ENCODE measurements at places on chromosomes 13 and 19.

DNA sequence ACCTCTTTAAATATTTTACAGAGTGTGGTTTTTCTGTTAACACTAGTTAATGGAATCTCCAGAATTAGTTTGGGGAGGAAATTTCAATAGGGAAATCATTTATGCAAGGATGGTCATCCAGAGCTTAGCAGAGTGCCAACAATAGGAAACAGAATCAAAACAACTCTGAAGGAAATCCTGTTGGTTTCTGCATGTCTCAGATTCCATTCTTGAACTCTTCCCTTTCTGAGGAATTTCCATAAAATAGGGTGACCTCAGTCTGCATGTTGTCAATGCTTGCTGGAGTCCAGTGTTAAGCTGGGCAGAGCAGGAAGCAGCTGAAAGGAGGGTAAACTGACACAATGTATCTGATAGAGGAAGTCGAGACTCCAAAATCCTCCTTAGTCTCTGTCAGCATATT lies 16.9 kb downstream of the CBY2 start:
- DNase-seq = no peak

DNA sequence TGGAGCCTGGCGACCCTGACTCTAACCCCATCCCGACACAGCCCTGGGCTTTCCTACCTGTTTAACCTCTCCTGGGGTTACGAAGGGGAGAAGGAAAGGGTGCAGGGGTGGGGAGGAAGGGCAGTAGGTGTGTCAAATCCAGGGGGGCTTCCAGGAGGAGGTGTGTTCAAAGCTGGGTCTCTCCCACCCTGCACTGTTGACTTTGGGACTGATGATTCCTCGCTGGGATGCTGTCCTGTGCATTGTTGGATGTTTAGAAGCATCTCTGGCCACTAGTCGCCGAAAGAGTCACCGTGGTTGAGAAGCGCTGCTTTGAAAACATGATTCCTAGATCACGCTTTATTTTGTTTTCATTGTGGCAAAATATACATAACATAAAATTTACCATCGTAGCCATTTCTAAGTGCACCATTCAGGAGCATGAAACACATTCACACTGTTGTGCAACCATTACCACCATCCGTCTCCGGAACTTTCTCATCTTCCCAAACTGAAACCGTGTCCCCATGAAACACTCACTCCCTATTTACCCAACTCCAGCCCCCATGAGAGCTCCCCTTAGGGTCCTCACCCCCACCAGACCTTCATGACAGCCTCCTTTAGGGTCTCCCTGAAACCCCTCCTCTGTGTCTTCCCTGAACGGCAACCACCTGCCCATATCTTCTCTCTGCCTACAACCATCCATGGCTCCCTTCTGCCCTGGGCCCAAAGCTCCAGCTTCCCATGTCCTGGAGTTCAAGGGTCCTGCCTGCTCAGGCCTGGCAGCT lies 4.4 kb upstream of the FCER2 start:
- no peak for DNase-seq

- no peak for DNase-seq
These were observed 112.3 kb downstream of the GADD45B start for GRCh38 chr19:2588081-2588777.

DNA sequence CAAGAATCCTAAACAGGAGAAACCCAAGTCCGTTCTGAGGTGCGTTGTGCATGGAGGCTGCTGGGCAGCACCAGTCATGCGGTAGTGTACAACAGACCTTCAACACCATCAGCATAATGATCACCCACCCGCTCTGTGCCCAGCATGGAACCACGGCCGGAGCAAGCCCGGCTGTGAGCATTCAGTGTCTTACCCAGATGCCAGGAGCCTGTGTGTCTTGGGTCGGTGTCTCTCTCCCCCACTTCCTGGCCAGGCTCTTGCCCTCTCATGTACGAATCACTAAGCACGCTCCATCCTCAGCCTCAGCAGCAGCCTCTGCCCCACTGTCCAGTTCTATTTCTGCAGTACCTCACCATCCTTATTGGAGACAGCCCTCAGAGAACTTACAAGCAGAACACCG lies 231.6 kb upstream of the IRS2 start:
- no peak for DNase-seq

DNA sequence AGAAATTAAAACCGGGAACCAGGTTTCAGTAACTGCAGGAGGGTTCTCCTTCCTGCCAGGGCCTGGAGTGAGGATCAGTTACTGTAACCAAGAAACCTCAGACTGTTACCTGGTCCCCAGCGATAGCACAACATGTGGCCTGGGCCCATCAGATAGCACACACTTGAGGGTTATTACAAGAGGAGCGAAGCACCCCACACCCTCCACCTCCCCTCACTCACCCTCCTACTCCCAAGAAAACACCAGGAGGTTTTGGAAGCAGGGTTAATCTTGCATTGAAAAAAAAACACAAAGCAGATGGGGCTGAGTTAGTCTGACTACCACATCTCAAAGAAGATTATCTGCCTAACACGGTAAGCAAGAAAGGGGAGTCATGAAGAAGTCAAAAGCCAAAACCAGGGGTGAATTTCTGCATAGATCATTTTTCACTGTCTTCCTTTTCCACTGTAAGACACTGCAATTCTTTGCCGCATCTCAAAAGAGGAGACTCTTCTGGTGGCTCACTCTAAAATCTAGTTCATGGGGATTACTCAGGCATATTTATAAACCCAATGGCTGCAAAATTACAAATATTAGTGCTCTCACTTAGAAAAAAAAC lies 75.9 kb upstream of the DOCK9 start:
- no peak for DNase-seq

DNA sequence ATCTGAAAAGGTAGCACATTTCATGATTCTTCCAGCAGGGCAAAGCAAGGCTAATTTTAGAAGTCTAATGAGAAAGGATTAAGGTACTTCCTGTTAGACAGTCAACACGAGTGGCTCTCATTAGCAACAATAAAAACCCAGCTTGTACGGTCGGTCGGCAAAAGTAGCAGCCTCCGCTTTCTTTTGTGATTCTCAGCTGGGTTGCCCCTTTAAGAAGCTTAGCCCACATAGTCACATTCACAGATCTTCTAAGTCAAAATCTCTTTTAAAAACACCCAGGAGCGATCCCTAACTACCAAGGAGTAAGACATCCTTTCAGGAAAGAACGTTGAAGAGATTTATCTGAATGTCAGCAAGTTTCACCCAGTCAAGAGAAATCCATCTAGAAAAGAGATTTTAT lies 684.8 kb downstream of the DIAPH3 start:
- no peak for DNase-seq

- DNase-seq = no peak
These were observed 15.0 kb downstream of the DAZAP1 start for GRCh38 chr19:1422360-1422759.

GRCh38 chr13:109569958-109570711 lies 216.2 kb downstream of the IRS2 start:
- DNase-seq = peak; percentile 8

DNA sequence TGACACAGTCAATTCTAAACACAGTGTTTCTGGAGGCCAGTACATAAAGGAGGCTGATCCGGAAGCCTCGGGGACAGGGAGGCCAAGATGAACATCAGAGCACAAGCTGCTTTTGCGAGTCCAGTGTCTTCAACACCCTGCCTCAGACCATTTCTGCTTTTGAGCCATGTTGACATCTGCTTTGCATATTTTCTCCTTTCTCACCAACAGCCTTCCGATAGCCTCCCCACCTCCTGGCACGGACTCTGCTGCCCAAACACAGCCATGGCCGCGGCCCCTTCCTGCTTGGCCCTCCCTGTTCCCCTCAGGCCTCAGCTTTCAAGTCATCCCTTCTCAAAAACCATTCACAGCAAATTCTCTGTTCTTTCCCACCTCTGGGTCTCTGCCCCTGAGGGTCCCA lies 3.6 kb downstream of the LRRC25 start:
- DNase-seq = no peak

- DNase-seq = no peak
These were observed 86.9 kb downstream of the CDK8 start for GRCh38 chr13:26340807-26341206.

DNA sequence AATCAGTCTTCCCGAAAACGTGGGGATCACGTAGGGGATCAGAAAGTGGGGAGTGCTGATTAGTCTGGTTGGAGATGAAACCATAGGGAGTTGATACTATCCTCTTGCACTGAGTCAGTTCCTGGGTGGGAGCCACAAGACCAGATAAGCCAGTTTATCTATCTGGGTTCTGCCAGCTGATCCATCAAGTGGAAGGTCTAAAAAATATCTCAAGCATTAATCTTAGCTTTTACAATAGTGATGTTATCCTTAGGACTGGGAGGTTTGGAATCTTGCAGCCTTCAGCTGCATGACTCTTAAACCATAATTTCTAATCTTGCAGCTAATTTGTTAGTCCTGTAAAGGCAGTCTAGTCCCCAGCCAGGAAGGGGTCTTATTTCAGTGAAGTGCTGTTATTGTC lies 2474.2 kb downstream of the PCDH9 start:
- no peak for DNase-seq

DNA sequence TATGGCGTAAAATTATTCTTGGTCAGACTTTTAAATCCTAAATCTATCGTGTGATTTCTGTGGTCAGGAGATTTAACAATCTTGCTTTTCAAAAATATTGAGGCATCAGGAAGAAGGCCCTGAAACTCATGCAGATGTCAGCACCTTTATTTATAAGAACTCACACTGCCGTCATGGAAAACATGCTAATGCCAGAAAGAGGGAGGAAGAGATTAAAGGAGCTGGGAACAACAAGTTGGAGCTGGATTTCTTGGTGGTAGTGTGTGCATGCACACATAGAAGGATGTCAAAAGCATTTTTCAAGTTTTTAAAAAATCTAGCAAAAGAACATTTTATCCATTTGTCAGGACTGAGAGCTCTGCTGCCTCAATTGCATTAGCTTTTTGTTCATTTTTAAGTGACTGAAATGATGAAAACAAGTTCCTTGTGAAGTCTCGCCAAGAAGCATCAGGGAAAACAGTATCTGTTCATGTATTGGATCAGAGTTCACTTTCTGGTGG lies 342.5 kb downstream of the SPRY2 start:
- DNase-seq = no peak

GRCh38 chr19:897442-898039 lies 4.3 kb downstream of the RNU6-9 start:
- no peak for DNase-seq

- no peak for DNase-seq
These were observed 236.4 kb upstream of the SPRY2 start for GRCh38 chr13:80577285-80577684.

GRCh38 chr19:38687837-38688378 lies 40.5 kb downstream of the ACTN4 start:
- DNase-seq = no peak

DNA sequence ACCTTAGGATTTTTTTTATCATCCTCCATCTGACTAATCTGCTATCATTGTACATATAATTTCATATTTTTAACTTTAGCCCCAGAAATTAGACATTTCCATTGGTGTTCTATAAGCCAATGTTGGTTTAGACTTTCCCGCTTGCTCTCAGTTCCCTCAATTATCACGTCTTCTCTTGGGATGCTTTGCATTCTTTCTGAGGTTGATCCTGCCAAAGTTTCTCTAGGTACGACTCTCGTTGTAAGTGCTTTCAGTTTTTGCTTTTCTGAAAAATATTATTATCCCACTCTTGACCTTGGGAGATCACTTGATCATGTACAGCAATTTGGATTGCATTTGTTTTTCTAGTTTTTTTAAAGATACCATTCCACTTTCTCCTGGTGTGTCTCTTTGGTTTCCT lies 270.2 kb downstream of the IRS2 start:
- no peak for DNase-seq

GRCh38 chr13:75968103-75968838 lies 332.1 kb downstream of the LMO7 start:
- no peak for DNase-seq

- no peak for DNase-seq
These were observed 222.8 kb downstream of the DCT start for GRCh38 chr13:94256721-94257120.

DNA sequence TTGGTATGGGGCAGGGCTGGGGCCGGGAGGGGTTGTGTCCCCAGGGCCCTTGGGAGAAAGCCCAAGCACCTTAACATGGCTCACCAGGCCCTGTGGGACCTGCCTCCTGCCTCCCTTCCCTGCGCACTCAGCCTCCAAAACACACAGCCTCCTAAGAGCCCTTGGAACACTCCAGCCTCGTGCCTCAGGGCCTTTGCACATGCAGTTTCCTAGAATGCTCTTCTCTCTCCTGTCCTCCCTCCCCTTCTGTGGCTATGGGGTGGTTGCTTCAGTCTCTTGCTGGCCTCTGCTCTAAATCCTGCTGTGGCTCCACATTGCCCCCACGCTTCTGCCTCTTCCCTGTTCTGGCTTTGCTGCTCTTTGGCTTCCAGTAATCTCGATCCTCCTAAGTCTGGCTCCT lies 23.7 kb downstream of the HIF3A start:
- DNase-seq = no peak

DNA sequence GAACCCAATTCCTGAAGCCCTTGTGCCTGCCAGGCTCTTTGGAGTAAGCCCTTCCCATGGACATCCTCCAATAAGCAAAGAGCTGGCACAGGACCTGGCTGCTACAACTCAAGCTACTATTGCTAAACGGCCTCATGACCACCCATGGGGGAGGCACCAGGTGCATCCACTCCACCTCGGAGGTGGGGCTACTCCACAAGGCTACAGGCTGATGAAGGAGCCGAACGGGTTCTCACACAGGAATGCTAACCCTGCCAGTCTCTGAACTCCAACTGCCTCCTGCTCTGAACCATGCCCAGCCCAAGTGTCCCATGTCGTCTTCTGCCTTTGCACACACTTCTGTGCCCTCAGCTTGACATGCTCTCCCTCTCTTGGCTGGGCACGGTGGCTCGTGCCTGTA lies 10.0 kb downstream of the SYMPK start:
- no peak for DNase-seq

- no peak for DNase-seq
These were observed 344.1 kb upstream of the TMTC4 start for GRCh38 chr13:101018720-101019119.

DNA sequence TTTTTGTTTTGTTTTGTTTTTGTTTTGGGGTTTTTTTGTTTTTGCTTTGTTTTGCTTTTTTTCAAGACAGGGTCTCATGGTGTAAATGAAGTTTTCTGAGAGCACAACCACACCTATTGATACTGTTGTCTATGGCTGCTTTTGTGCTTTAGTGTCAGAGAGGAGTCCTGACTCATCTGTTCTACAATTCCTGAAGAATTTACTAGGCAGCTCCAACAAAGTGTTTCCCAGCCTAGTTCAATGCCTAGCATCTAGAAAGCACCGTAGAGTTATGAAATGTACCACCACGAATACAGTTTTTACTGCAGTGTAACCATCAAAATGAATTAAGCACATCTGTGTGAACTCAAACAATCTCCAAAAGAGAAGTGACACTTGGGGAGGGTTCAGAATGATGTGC lies 21.2 kb downstream of the SAFB start:
- no peak for DNase-seq

- no peak for DNase-seq
These were observed 3.5 kb downstream of the FXYD3 start for GRCh38 chr19:35119091-35119490.

Measured in GM12878 (cell line).